ENCODE measurements at places on chromosomes 11 and 22. TPM values are rescaled to one million over a fixed set of nuclear protein-coding genes. Genes with fewer than 3 reads are reported as not detected.

DNA sequence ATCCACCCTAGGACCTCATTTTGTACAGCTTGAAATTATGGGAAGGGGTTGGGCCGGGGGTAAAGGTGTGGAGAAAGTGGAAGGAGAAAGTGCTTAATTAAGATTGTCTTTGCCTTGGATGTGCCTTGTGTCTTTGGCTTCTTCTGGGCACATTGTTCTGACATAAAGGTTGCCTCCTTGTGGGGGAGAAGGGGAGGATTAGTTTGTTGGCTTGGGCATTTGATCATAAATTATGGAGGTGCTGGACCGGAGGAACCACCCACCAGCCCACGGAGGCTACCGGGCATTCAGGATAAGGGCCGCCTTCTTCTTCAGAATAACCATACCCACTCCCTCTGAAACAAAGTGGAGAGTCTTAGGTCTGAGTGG is 1.3 kb downstream of the PAFAH1B2 start:
- H3K4me3 ChIP-seq = peak overlapping the region; percentile 76
- H3K36me3 ChIP-seq = peaks cover 3% of the 10 kb centered on the region
- H3K27ac ChIP-seq = peak overlapping the region; percentile 70
- H3K4me1 ChIP-seq = no peaks in the 10 kb centered on the region

DNA sequence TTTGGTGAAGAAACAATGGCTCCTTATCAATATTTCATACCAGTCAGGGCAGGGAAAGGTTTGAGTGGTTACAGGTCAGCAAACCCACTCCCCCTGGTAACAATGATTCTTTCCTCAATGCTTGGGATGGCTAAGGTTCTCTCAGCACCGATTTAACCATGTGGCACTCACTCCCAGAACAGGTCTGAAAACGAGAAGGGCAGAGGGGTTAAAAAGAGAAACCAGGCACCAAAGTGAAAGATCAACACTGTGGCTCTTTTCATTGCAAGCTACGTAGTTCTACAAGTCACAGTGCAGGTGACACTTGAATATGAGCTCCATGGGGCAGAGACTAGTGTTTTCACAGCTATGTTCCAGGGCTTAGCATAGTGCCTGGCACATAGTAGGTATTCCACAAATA is 132.4 kb downstream of the PLEKHA7 start:
- peaks cover 6% of the 10 kb centered on the region for H3K4me1 ChIP-seq
- DNase-seq = no peak
- no peak overlapping the region for H3K27ac ChIP-seq
- no peaks in the 10 kb centered on the region for H3K27me3 ChIP-seq

GRCh38 chr11:2999464-2999998 is 7.4 kb upstream of the NAP1L4 start:
- no peak overlapping the region for H3K27ac ChIP-seq
- no peaks in the 10 kb centered on the region for H3K4me1 ChIP-seq
- H3K36me3 ChIP-seq = peaks cover 50% of the 10 kb centered on the region

DNA sequence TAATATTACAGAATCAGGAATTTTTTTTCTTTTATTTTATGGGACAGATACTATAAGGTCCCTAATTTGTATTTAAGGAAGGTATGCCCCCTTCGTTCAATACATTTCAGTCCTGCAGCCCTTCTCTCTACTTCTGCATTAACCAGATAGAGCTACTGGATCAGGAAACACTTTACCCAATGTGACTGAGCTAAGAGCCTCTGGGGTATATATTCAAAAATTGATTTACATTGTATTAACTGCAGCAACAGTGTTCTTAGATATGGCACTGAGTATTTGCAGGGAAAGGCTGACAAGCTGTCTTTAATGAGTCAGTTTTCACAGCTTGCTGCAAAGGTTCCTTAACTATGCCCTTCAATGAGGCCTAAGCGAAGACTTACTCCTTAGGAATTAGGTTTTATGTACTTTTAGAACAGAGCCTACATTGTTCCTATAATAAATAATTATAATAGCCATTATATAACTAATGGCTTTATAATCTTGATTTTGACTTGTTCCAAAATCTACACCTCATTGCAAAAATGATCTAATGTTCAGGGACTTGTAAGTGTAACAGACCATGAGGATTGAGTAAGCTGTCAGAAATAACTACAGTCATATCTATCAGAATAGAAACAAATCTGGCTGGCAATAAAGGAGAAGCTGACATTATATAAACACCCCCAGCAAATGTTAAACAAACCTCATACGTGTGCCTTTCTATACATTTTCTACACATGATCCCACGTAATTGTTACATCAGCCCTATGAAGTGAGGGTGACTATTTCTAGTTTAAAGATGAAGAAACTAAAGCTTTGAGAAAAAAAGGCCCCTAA is 55.0 kb downstream of the DDI1 start:
- H3K36me3 ChIP-seq = no peaks in the 10 kb centered on the region
- no peaks in the 10 kb centered on the region for H3K27me3 ChIP-seq
- no peak overlapping the region for H3K4me3 ChIP-seq
- H3K4me1 ChIP-seq = no peaks in the 10 kb centered on the region
- DNase-seq = no peak

GRCh38 chr11:45181193-45181888 is 34.9 kb downstream of the PRDM11 start:
- no peak for DNase-seq
- peaks cover 40% of the 10 kb centered on the region for H3K36me3 ChIP-seq

- H3K4me1 ChIP-seq = no peaks in the 10 kb centered on the region
- H3K36me3 ChIP-seq = no peaks in the 10 kb centered on the region
- no peaks in the 10 kb centered on the region for H3K27me3 ChIP-seq
- DNase-seq = no peak
- H3K4me3 ChIP-seq = no peak overlapping the region
These were observed 47.6 kb upstream of the NAV2 start for GRCh38 chr11:19664886-19665548.

DNA sequence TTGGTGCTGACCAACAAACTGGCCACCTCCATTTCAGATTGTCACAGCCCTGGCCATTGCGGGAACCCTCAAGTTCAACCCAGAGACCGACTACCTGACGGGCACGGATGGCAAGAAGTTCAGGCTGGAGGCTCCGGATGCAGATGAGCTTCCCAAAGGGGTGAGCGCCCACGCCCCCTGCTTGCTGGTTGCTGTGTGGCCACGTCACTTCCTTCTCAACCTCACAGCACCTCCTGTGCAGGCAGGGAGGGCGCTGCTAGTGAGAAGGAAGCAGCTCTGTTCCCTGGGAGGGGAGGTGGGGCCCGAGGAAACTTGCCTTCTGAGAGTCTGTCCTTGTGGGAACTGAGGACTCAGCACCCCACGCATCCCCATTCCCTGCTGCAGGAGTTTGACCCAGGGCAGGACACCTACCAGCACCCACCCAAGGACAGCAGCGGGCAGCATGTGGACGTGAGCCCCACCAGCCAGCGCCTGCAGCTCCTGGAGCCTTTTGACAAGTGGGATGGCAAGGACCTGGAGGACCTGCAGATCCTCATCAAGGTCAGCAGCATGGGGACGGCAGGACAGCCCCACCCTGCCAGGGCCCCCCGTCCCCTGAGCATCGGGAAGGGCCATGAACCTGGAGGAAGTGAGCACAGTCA is 19.3 kb downstream of the POLR3H start:
- peaks cover 24% of the 10 kb centered on the region for H3K36me3 ChIP-seq
- no peak for DNase-seq
- H3K4me3 ChIP-seq = no peak overlapping the region

GRCh38 chr22:32448980-32449379 is 15.3 kb downstream of the BPIFC start:
- no peaks in the 10 kb centered on the region for H3K27me3 ChIP-seq
- no peak overlapping the region for H3K27ac ChIP-seq
- no peaks in the 10 kb centered on the region for H3K36me3 ChIP-seq
- DNase-seq = peak; percentile 13
- H3K4me3 ChIP-seq = no peak overlapping the region

DNA sequence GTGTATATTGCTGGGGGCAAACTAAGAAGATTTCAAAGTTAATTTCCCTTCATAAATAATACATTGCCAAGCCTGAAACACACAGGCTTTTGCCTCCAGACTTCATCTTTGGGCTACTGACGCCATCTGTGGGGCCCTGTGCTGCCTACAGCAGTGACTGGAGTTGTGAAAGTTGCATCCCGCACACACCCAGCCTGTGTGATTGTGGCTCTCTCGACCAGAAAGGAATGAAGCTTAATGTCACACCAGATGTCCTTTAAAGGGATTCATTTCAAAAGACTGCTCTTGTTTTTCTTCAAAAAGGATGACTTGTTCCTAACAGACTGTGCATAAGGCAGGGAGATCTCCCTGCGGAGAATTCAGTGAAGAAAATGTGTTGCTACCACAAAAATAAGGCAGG is 210.5 kb downstream of the FAM181B start:
- no peaks in the 10 kb centered on the region for H3K36me3 ChIP-seq
- DNase-seq = no peak

- peaks cover 2% of the 10 kb centered on the region for H3K4me1 ChIP-seq
- H3K27me3 ChIP-seq = no peaks in the 10 kb centered on the region
- DNase-seq = no peak
- H3K36me3 ChIP-seq = no peaks in the 10 kb centered on the region
These were observed 17.2 kb upstream of the BMAL1 start for GRCh38 chr11:13260201-13260962.

CD6 gene
- polyA plus RNA-seq = 1.6 TPM

BTBD18 gene
- polyA plus RNA-seq = not detected
